ENCODE measurements at places on chromosomes 6 and 20.
A peak's percentile ranks its signal among the peaks of the same experiment; 100 is the strongest.

GRCh38 chr6:142008781-142009180 is 123.9 kb upstream of the GJE1 start:
- DNase-seq = no peak

GRCh38 chr20:23013429-23013828 is 21.7 kb upstream of the SSTR4 start:
- no peak for DNase-seq

- DNase-seq = no peak
Observed at GRCh38 chr20:32024683-32025295, 14.6 kb downstream of the CCM2L start.

GRCh38 chr6:16974704-16975359 is 127.0 kb upstream of the STMND1 start:
- no peak for DNase-seq

- no peak for DNase-seq
Observed at GRCh38 chr20:20519269-20519668, 151.4 kb downstream of the INSM1 start.

DNA sequence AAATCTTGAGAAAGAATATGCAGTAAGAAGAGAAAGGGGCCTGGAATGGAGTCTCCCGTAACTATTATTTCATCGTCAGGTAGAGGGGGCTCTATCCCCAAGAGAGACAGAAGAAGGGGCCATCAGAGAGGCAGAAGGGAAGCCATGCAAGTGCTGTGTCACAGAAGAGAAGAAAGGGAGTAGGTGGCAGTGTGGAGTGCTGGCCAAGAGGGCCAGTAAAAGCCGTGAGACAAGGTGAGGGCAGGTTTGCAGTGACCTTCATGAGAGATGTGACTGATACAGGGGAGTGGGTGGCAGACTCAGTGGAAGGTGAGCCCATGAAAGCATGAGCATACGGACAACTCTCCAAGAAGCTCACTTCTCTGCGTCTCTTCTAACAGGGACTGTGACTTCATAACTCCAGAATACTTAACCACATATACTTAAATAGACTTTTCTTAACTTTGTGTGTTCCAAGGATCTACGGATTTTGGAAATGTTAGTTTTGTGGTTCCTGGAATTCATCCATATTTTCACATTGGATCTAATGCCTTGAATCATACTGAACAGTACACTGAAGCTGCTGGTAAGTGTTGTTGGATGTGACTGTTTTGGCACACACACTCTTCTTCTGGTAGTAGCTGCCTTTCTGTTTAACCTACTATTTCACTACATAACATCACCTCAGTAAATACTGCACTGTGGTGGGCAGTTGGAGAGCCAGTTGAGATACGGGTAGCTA is 15.6 kb downstream of the PM20D2 start:
- no peak for DNase-seq

DNA sequence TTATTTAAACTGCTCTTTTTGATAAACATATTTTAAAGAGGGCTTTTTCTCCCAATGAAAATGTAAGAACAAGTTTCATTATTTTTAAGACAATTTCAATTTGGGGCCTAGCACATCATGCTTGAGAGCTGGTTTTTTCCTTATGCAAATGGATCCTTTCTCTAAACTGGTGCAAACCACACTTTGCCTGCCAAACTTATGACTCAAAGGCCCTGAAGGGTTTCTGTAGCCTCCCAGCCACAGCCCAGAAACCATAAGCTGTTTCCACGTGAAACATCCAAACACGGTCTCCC is 451 bp upstream of the HSF2 start:
- no peak for DNase-seq

DNA sequence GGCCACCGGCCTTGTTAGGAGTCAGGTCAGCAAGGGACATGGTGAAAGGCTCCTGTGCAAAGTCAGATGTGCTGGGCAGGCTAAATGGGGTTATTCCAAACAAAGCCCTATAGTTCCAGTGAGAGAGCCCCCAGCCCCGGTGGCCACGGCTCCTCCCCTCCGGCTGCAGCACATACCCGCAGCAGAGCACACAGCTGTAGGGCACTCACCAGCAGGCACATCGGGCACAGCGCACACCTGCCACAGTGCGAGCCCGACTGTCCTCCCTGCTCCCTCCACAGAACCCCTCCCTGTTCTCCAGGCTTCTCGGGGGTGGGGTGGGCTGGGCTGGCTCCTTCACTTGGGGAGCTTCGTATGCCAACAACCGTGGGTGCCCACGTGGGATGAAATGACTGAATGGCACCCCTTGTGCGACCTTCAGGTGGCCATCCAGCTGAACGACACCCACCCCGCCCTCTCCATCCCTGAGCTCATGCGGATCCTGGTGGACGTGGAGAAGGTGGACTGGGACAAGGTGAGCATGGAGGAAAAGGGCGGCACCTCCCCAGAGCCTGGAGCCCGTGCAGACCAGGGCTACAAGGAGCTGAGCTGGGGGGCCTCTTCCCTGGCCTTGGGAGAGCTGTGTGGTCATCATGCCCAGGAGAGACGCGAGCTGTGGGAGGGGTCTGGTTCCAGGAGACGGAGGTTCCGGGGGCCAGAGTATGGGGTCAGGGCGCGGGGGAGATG is 30.9 kb downstream of the PYGB start:
- no peak for DNase-seq

GRCh38 chr6:124928851-124929250 is 33.4 kb upstream of the RNF217 start:
- DNase-seq = no peak

- DNase-seq = no peak
Observed at GRCh38 chr20:48844996-48845395, 17.2 kb upstream of the PREX1 start.

GRCh38 chr6:53492860-53493634 is 51.9 kb downstream of the GCLC start:
- no peak for DNase-seq

DNA sequence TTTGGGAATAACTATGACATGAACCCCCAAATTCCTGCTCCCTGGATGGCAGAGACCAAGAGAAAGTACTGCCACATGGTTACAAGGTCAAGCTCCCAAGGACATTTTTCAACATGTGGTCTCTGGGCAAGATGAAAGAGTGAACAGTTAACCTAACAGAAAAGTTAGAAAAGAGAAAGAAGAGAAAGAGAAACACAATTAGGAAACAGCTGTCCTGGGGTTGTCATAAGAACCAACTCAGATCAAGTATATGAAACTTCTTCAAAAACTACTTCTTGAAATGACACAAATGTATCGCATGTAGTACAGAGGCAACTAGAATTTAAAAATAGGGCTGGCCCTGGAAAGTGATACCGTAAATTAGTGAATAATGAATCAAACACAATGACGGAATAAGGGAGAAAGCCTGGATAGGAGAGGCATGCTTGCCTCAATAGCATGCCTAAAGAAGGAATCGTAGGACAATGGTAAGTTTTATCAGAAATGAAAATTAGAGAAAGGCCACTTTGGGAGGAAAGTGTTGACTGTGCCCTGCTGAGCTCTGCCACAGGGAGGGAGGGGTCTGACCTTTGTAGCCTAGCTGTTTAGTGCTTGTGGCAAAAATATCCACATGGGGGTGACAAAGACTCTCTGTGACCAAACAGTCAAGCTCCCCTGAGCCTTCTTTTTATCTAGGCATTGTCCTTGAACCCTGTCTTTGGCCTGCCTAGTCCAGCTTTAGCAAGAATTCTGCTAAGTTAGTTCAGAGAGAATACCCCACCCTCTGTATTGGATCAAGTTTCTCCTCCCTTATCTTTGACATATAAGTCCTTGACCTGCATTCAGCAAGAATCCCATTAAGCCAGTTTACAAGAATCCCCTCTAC is 4.3 kb upstream of the DCBLD1 start:
- no peak for DNase-seq

GRCh38 chr6:102402635-102403329 is 1009.3 kb downstream of the GRIK2 start:
- DNase-seq = no peak

- peak; percentile 92 for DNase-seq
Observed at GRCh38 chr6:46781478-46782378, 11.5 kb upstream of the MEP1A start.

DNA sequence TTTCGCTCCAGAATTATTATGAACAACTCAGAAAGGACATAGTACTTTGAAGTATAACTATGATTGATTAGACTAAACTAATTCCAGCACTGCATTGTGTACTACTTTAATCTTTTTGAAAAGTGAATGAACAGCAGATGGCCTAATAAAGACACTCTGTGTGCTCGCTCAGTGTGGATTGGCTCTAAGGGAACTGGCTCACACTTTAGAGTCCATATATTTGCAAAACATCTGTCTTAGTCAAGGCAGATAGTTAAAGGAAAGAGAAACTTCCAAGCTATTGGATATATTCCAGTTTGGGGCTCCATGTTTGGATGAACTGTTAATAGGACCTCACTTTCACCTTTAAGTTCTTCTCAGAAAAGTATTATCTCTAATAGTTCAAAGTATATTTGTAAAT is 218.9 kb downstream of the EYA4 start:
- no peak for DNase-seq

- peak; percentile 45 for DNase-seq
Observed at GRCh38 chr6:72653026-72653425, 31.2 kb downstream of the KCNQ5 start.

DNA sequence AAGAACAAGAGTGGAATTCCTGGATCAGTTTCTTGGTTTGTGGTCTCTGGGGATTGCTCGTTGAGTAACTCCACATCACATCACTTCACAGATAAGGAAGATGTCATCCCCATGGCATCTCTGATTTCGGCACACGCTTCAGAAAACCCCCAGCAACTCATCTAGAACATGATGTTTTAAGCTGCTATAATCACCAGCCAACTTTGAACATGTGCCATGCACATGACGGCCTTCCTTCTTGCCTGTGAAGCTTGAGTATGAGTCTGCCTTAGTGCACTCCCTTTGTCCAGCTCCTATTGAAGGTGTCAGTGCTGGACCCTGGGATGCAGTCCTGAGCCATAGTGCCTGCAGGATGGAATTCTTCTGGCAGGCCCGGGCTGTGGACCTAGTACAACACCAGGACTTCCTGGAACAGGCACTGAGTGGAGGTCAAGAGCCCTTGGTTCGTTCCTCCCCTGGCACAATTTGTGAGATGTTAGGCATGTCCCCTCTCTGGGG is 231.5 kb upstream of the SUPT3H start:
- peak; percentile 27 for DNase-seq

DNA sequence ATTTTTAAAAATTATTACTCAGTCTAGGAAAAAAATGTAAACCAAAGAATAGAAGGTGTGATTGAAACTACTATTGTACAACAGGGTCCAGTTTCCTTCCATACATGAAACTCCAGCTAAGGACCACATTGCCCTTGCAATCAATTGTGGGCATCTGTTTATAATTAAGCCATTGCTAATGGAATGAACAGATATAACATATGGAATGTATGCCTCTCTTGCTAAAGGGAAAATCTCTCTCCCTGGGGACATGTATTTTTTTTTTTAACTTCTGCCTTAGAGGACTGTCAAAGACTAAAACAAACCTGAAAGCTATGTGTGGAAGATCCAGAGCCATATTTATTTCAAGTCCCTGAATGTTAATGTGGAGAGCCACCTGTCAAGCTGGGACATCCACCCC is 336.8 kb upstream of the MANEA start:
- DNase-seq = no peak

DNA sequence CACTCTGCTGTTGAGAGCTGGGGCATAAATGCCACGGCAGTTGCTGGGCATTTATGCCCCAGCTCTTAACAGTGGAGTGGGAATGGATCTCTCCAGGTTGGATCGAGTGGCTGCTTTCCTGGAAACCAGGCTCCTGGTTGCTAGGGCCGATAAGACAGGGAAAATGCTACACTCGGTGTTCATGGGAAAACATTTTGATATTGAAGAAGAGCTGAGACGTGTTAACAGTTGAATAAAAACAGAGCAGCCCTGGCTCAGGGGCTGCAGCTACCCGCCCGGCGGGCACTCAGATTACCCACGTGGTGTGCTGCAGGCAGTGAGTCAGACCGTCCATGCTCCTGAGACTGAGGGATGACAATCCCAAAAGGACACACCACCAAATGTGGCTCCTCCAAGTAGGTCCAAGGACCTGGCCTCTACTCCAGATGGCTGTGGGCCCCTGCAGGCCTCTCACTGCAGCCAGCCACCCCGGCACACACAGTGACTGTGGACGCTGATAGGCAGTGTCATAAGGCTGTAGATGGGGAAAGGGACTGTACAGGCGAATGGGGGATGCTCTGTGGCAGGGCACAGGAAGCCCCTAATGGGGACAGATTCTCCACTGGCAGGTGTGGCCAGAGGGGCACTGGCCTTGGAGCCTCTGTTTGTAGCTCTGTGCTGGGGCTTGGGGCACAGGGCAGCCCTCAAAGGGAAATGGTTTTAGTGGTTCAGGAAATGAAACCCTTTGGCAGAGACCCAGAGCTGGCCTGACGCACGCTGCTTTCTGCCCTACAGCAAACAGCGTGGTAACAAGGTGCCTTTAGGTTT is 237.8 kb downstream of the LY86 start:
- no peak for DNase-seq

DNA sequence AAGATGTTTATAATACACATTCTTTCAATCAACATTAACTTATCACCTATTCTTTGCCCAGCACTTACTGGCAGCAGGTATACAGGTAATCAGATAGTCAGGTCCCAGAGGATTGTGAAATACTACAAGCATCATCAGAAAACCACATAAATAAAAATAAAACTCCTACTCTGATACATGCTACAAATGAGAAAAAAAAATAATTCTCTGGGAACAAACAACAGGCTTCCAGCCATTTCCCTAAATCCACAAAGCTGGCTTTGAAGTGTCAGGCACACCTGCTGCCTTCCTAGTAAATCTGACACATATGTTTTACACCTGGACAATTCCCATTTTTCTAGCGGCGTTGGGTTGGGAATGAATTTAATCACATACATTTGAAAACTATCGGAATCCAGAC is 384.5 kb upstream of the CDH4 start:
- no peak for DNase-seq

GRCh38 chr6:19976411-19977129 is 139.4 kb downstream of the ID4 start:
- no peak for DNase-seq

- DNase-seq = peak; percentile 46
Observed at GRCh38 chr20:51563486-51564332, 21.2 kb upstream of the NFATC2 start.

- DNase-seq = no peak
Observed at GRCh38 chr6:47308198-47308517, 1.5 kb downstream of the TNFRSF21 start.

- DNase-seq = no peak
Observed at GRCh38 chr20:41005361-41005729, 23.3 kb upstream of the TOP1 start.

- peak; percentile 72 for DNase-seq
Observed at GRCh38 chr6:148324297-148324985, 18.2 kb upstream of the SASH1 start.

Data from trophoblast cell (in vitro differentiated cells and primary cell).